ENCODE measurements at places on chromosomes 1 and 21. TPM values are rescaled to one million over a fixed set of nuclear protein-coding genes. Genes with fewer than 3 reads are reported as not detected.

Gene OR2L8
- total RNA-seq, result not detected

Gene NTNG1
- total RNA-seq, result not detected

Gene ADAMTS4
- total RNA-seq, result 0.31 TPM

Gene IVNS1ABP
- 89.9 TPM for total RNA-seq

Gene HSD11B1
- 1.5 TPM for total RNA-seq

Gene MROH7
- total RNA-seq, result 0.12 TPM

Gene TCHH
- total RNA-seq, result 0.06 TPM

Gene GPR25
- total RNA-seq, result not detected

GRCh38 chr1:159266832-159267231 lies 35.3 kb upstream of the FCER1A start:
- DNase-seq, result no peak

- no peak for DNase-seq
Observed at GRCh38 chr21:44842087-44842486, 24.2 kb upstream of the SUMO3 start.

- DNase-seq, result no peak
Observed at GRCh38 chr1:110393286-110393685, 2.5 kb upstream of the SLC16A4 start.

GRCh38 chr1:228299901-228300300 lies 92.1 kb downstream of the OBSCN start:
- DNase-seq, result no peak

- no peak for DNase-seq
Observed at GRCh38 chr1:19533626-19534025, 48.3 kb upstream of the CAPZB start.

DNA sequence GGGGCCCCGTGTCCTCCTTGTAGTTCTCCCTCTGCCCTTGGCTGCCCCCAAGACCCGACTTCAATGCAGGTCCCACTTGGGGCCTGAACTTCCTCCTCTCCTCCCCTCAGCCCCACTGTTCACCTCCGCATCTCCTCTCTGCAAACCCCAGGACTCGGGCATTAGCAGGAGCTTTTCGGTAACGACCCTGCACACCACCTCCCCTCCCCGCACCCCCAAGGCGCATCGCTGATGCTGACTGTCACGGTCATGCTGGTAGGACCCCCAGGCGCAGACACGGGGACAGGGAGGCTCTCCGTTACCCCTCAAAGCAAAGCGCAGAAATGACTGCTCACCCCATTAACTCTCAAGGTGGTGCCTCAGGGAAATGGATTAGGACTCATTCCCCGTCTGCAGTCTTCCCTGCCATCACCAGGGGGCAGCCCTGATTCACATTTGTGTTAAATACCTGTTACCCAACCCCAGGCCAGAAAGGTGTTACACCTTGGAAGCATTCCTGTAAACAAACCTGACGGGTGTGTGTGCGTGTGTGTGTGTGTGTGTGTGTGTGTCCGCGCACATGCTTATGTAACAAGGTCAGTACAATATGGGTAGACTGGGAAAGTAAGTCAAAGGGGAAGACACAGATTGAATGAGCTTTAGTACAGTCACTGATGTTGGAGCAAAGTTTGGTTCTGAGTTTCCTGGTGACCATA lies 6.4 kb upstream of the GUCA2B start:
- peak; percentile 78 for DNase-seq

- peak; percentile 32 for DNase-seq
Observed at GRCh38 chr1:25622531-25622930, 5.9 kb downstream of the MAN1C1 start.

- no peak for DNase-seq
Observed at GRCh38 chr1:35708441-35708921, 10.2 kb downstream of the C1orf216 start.

DNA sequence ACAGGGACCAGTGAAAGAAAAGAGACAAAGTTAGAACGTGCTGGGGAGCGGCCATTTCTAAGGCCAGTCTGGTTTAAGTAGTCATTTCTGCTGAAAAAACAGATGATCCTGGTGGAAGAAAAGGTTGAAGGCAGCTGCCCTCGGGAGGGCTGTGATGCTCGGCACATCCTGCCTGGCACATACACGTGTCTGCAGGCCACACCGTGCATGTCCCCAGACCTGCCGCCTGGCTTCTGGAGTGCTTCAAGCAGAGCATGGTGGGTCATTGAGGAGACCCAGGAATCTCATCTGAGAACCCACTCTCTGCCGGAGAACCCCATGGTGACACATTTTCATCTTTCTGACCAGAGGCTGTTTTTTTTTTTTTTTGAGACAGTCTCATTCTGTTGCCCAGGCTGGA lies 32.4 kb downstream of the IFNAR1 start:
- no peak for DNase-seq

DNA sequence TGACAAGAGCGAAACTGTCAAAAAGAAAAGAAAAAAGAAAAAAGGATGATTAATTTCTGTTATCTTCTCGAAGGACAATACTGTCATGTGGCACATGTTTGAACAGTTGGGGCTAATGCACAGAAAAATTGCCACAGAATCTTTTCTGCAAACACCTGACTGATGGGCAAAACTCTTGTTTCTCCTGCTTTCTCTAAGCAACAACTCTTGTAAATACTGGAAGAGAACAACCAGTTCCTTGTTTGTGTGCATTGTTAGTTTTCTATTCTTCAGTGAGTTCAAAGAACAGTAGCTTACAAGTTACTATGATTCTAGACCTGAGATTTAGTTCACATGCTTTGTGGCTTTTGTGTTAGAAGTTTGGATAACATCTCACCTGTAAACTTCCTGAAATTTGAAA lies 60.7 kb downstream of the CDC14A start:
- DNase-seq, result no peak

- no peak for DNase-seq
Observed at GRCh38 chr1:40917995-40918711, 56.0 kb upstream of the CITED4 start.

DNA sequence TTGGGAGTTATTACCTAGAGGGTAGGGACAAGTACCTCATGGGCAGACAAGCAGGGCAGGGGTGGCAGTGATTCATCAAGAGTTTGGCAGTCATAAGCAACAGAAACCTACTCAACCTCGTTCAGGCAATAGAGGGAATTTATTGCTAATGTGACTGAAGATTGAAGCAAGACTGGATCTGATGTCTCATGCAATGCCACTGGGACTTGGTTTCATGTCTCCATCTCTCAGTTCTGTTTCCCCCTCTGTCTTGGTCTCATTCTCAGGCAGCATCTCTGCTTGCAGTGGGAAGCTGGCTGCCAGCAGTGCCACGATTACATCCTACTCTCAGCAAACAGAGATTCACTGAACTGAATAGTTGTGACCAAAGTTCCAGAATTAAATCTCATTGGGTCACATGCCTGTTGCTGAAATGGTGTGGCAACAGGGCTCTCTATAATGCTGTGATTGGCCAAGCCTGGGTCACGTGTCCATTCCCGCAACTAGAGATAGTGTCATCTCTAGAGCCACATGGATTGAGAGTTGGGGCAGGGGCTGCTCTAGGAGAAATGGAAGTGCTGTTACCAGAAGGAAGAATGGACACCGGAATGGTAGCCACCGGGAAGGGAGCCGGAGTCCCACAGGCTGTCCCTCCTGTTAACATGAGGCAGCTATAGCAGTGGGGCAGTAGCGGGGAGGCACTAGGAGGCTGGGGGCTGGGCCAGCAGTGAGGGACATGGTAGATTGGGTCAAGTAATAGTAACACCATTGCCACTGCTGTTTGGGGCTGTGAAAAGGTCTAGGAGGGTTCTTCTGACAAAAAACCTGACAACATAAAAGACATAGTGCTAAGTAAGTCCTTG lies 3.9 kb upstream of the CDC42 start:
- DNase-seq, result no peak

DNA sequence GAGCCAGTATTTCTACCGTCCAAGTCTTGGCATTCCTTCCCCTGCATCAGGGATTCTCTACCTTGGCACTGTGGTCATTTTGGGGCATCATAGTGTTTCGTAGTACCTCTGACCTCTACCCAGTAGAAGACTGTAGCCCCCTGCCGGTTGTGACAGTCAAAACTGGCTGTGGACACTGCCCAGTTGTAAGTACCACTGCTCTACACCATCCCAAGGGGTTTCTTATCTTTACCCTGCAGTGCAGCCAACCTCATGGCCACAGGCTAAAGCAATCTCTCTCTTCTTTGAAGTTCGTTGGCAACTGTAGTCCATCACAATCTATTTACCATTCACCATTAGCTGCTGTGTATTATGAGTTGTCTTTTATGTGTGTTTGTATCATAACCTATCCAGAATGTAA lies 29.3 kb upstream of the ERO1B start:
- DNase-seq, result no peak

DNA sequence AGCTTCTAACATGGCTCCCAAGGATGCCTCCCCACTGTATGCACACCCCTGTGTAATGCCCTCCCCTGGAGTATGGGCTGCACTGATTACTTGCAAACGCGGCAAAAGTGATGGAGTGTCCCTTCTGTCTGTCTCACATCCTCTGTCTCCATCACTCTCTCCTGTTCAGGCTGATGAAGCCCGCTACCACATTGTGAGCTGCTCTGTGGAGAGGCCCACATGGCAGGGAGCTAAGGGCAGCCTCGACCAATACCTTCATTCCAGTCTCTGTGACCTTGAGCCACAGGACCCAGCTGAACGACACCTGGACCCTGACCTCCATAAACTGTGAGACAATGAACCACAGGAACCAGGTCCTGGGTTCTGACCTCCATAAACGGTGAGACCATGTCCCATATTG lies 154.1 kb upstream of the ETV3 start:
- DNase-seq, result no peak

DNA sequence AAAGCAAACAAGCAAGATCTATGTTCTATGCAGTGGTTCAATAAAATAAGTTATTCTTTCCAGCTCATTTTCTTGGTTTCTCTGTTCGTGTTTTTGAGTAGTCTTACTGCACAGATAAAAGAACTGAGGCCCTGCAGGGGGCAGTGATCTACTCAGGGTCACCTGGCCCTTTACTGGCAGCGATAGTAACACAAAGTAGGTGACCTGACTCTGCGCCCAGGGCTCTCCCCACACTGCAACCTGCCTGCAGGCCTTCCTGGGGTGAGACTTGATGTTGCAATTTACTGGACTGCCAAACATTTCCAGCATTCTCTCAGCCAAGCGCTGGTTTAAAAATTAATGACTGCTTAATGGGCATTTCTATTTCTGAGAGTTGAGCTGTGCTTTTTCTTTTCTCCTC lies 110.3 kb downstream of the HUNK start:
- no peak for DNase-seq

GRCh38 chr1:44368471-44369151 lies 13.6 kb upstream of the ERI3 start:
- DNase-seq, result no peak

GRCh38 chr1:41399145-41399795 lies 38.0 kb downstream of the FOXO6 start:
- no peak for DNase-seq

- DNase-seq, result no peak
Observed at GRCh38 chr1:109170035-109170764, 43.5 kb upstream of the SARS1 start.

DNA sequence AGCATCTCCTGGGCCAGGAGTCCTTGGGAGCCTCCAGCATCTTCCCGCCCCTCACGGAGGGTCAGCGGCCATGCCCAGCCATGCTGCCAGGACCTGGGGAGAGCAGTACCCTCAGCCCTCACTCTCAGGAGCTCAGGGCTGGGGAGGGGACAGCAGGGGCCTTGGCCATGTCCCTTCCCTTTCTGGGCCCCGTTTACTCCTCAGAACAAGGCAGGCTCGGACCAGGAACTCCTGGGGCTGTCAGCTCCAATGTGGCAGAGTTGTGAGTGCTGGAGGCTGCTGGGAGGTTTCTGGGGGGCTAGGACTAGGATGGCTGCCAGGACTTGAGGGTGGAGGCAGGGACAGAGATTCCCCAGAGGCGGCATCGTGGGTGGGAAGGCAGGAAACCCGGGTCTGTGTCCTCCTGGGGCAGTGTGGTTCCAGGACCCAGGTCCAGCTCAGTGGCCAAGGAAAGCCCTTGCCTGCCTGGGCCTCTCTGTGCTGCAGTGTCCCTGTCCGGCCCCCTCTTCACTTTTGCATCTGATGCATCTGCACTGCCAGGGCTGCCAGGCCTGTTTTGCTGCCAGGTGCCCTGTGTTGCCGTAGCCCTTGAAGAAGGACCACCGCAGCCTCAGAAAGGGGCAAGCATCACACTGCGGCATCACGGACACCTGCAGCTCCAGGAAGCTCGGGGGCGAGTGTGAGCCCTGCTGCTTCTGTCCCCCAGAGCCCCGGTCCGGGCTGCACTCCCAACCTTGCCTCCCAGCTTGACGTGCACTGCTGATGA lies 223.9 kb downstream of the CAMTA1 start:
- DNase-seq, result no peak

DNA sequence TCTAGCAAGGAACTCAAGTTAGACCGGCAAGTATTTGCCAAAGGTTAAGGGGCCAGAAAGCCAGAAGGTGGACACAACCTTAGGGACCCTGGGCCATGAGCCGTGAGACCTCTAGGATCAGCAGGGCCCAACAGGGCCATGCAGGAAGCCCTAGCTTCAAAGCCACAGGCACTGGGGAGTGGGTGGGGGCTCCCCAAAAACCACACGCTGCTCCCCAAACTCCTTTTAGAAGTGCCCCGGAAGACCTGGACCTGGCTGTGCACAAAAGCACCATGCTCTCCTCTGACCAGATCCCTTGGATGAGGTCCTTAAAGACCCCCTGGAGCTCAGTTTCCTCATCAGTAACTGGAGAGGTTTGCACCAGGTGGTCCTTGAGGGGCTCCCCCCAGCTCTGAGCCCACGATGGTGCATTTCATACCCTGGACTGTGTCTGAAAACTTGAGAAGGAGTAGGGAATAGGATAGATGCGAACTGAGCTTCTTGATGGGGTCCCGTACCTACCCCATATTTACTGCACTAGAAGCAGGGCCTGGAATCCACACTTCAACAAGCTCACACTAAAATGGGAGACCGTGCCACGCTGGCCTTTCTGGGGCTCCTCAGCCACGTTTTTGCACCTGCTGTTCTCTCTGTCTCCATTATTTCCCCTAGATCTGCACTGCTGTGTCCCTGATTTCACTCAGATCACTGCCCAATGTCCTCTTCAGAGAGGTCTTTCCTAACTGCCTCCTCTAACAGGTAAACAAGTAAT lies 40.6 kb upstream of the LBR start:
- DNase-seq, result peak; percentile 41

DNA sequence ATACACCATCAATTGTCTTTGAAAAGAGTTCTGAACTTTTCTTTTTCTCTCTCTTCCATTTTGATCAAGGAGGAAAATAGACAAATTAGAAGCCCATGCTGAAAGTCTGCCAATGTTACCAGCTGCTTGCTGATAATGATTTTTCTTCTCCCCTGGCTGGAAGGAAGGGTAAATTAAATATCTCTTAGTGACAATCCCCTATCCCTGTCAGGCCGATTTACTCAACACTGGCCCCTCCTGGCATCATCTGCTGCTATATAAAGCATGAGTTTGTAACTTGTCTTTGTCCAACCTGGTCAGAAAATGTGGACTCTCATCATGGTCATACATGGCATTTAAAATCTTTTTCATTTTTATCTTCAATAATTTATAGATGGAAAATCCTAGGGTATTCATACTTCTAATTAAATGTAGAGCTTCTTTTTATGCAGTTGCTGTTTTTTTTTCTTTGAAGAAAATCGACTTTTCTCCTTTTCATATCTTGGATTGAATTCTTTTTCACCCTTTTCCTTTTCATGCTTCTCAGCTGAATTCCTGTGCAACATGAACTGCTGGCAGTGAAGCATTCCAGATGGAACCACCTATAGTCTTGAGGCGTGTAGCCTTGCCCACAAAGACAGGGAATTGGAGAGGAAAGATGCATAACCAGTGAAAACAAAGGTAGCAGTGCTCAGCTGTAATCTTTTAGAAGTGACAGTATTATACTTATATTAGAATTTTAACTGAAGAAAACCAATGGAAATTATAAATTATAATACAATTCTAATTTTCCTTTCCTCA lies 214.7 kb upstream of the PTGFR start:
- no peak for DNase-seq
